Spinal cord (tissue), 10 donors: ENCODE measurements at places on chromosomes 4 and X.
A peak's percentile ranks its signal among the peaks of the same experiment; 100 is the strongest.

DNA sequence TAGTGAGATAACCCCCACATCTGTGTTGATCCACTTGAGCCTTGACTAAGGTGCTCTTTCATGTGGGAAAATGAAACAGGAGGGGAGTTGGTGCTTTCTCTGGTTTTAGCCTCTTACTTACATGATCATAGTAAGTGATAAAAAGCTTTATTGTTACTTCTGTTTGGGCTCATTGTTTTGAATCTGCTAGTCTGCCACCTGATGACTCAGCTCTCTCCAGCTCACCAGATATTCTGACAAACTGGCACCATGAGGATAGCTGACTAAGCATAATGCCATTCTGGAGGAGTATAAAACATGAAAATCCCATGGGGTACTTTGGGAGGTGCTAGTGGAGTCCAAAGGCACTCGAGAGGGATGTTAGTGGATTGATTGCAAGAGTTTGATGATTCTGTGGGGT is 824.0 kb downstream of the RAPGEF2 start:
- DNase-seq, result no peak

GRCh38 chr4:107824350-107825071 is at the start of gene SGMS2:
TSS of gene SGMS2 (plus strand) at chr4:107824932. CDS start at chr4:107895554, 70,622 bp downstream.
- peak; percentile 76 for DNase-seq

GRCh38 chr4:108559068-108559793 is 61.1 kb upstream of the RPL34 start:
- DNase-seq, result no peak

DNA sequence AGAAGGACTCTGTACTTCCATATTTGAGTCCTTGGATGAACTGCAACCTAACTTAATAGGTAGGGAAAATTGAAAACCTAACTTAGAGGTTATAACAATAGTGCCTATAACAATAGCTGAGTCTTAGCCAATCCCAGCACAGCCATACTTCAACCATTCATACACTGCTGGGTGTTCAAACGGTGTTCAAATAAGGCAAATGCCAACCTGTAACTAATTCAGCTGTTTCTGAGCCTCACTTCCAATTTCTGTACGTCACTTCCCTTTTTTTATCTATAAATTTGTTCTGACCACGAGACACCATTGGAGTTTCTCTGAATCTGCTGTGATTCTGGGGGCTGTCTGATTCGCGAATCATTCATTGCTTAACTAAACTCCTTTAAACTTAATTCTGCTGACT is 9.6 kb upstream of the GRSF1 start:
- no peak for DNase-seq

DNA sequence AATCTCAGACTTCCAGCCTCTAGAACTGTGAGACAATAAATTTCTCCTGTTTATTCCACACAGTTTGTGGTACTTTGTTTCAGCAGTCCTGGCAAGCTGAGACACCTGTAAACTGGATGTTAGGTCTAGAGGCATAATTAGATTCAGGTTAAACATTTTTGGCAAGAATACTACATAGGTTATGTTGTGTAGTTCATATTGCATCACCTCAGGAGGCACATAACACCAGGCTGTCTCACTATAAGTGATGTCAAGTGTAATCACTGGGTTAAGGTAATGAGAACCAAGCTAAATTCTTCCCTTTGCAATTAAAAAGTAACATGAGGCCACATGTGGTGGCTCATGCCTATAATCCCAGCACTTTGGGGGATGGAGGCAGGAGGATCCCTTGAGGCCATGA is 214.2 kb downstream of the ZNF674 start:
- no peak for DNase-seq

DNA sequence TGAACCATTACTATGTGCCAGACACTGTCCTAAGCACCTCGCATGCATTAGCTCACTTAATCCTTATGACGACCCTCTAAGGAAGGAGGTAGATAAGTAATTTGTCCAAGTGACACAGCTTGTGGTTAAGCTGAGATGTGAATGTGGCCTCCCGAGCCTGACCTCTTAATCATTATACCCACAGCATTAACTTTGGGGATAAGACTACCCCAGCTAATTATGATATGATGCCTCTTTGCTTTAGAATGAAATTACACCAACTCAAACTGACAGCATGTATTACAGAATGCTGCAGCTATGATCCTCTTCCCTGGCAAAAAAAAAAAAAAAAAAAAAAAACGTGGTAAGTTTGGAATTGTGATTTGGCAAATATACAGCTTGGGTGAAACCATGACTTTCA is 53.5 kb downstream of the APBB2 start:
- DNase-seq, result no peak

DNA sequence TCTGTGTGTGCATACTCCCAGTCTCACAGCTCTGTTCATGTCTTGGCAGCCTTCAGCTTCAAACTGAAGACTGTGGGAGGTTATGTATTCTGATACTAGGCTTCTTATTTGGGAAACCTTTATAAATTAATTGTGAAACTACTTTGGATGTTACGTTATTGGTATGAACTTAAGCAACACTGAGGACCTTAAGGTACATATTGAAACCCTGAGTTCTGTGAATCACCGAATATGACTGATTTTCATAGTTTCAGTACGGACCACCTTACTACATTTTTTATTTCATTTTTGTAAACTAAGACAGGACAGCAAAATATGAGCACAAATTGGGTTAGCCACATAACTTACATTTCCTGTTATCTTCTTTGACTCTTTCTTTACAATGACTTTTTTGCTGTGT is 498.4 kb downstream of the PDGFC start:
- DNase-seq, result no peak

GRCh38 chr4:88928852-88929251 is 128.1 kb downstream of the FAM13A start:
- no peak for DNase-seq
